Activated T-helper 1 cell treated with anti-CD3 and anti-CD28 coated beads, Interleukin-12 subunit alpha, Interleukin-12 subunit beta, Interleukin-2, Interleukin-4 antibody, amounts not matched to agents 30 ng/mL and 10 ng/mL and 1 ng/mL, durations not matched to agents 14 hours and 24 hours and 36 hours (primary cell): ENCODE measurements at places on chromosomes 6 and 20. TPM values are rescaled to one million over a fixed set of nuclear protein-coding genes. Genes with fewer than 3 reads are reported as not detected.

DNA sequence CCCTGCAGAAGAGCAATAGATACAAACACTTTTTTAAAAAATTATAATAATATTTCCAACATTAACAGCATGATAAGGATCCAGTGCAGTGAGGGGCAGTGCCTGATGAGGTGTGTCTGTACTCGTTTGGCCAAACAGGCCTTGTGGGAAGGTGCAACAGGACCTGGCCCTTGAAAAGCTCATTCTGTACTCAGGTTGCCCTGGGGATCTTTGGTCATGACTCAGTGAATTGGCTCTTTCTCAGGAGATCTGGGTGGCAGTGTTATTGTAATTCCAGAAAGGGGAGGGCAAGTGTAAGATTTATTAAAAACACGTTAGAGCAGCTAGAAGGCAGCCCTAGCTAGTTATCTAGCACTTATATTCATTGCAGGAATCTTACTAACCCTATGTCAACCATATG, 2.9 kb upstream of the SPINT3 start:
- H3K27ac ChIP-seq, result no peak overlapping the region
- H3K4me1 ChIP-seq, result no peaks in the 10 kb centered on the region
- no peaks in the 10 kb centered on the region for H3K36me3 ChIP-seq
- DNase-seq, result no peak
- peaks cover 19% of the 10 kb centered on the region for H3K27me3 ChIP-seq

DNA sequence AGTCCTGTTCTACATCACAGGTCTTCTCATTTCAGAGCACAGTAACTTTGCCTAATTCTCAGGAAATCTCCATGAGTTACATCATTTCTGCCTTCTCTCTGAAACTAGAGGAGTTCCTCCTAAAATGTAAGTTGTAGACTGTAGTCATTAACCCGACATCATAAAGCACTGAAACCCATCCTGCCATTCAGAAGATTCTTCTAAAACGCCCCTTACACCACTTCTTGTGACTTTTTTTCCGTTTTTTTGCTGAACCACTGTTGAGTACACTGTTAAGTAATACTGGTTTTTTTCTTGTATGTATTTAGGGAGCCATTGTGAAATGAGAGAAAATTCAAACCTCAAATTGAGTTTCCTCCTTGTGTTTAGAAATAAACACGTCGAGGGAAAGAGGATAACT, 117.3 kb downstream of the MAP3K4 start:
- peaks cover 54% of the 10 kb centered on the region for H3K36me3 ChIP-seq
- H3K27ac ChIP-seq, result no peak overlapping the region
- no peak for DNase-seq
- H3K27me3 ChIP-seq, result no peaks in the 10 kb centered on the region
- H3K4me1 ChIP-seq, result peaks cover 33% of the 10 kb centered on the region
- H3K4me3 ChIP-seq, result no peak overlapping the region

- no peak overlapping the region for H3K27ac ChIP-seq
- H3K27me3 ChIP-seq, result no peaks in the 10 kb centered on the region
- H3K36me3 ChIP-seq, result no peaks in the 10 kb centered on the region
- H3K4me1 ChIP-seq, result no peaks in the 10 kb centered on the region
These were observed 391.5 kb upstream of the MANEA start for GRCh38 chr6:95185874-95186273.

DNA sequence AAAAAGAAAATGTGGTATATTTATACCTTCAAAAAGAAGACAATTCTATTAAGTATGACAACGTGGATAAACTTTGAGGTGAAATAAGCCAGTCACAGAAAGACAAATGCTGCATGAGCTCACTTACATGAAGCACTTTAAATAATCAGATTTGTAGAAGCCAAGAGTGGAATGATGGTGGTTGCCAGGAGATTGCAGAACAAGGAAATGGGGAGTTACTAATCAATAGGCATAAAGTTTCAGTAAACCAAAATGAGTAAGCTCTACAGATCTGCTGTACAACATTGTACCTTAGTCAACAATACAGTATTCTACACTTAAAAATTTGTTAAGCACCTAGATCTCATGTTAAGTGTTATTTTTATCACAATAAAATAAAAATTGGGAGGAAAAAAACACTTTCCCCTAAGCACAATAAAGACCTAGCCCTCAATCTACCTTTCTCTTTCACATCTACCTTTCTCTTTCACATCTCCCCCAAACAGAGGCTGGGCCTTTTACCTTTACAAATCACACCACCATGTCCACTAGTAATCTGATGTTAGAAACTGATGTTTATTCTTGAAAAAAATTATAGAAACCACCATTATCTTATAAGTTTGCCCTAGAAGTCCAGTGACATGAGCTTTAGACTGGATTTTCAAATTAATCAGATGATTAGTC, 73.9 kb downstream of the PKIB start:
- no peaks in the 10 kb centered on the region for H3K36me3 ChIP-seq
- no peak overlapping the region for H3K4me3 ChIP-seq
- no peak overlapping the region for H3K27ac ChIP-seq
- no peaks in the 10 kb centered on the region for H3K4me1 ChIP-seq

GRCh38 chr6:64383277-64383676, 747.7 kb downstream of the PHF3 start:
- no peaks in the 10 kb centered on the region for H3K27me3 ChIP-seq
- no peak overlapping the region for H3K4me3 ChIP-seq
- no peaks in the 10 kb centered on the region for H3K36me3 ChIP-seq
- no peaks in the 10 kb centered on the region for H3K4me1 ChIP-seq

DNA sequence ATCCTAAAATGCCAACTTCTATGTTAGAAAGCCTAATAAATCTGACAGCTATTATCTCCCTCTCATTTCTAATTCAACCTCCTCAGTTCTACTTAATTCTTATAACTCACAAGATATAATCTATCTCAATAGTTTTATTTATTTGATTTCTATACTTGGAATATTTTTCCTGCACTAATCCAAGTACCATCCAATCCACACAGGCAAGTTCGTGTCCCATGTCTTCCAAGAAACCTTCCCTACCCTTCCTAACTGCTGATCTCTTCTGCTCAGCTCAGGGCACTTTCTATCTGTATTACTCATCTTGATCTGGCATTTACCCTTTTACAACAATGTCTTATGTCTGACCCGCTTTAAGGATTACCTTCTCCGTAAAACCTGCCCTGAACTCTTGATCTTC, 18.2 kb downstream of the NCOA5 start:
- H3K4me3 ChIP-seq, result no peak overlapping the region
- no peak overlapping the region for H3K27ac ChIP-seq
- no peak for DNase-seq
- H3K27me3 ChIP-seq, result no peaks in the 10 kb centered on the region
- peaks cover 27% of the 10 kb centered on the region for H3K36me3 ChIP-seq

DNA sequence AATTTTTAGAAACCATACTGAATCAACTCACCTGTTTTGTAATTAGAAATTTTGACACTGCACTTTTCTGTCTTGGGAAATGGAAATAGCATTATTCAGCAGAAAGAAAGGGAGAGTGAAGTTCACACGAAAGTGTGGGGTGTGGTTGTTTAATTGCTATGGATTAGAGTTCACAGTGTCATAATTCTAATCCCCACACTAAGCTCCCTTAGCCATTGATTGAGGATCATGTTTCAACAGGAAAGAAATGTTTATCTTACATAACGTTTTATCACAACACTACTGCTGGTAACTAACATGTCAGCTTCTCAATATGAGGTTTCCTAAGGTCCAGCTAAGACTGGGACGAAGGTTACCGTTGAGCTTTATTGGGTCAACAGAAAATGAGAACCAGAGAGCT, 31.4 kb upstream of the GSTA5 start:
- peaks cover 7% of the 10 kb centered on the region for H3K4me1 ChIP-seq
- H3K27ac ChIP-seq, result no peak overlapping the region
- peaks cover 9% of the 10 kb centered on the region for H3K27me3 ChIP-seq
- H3K36me3 ChIP-seq, result no peaks in the 10 kb centered on the region
- no peak for DNase-seq

- H3K4me1 ChIP-seq, result no peaks in the 10 kb centered on the region
- H3K27ac ChIP-seq, result no peak overlapping the region
- H3K27me3 ChIP-seq, result peaks cover 27% of the 10 kb centered on the region
- no peak for DNase-seq
- no peak overlapping the region for H3K4me3 ChIP-seq
These were observed 7.6 kb upstream of the UST start for GRCh38 chr6:148738946-148739821.

DNA sequence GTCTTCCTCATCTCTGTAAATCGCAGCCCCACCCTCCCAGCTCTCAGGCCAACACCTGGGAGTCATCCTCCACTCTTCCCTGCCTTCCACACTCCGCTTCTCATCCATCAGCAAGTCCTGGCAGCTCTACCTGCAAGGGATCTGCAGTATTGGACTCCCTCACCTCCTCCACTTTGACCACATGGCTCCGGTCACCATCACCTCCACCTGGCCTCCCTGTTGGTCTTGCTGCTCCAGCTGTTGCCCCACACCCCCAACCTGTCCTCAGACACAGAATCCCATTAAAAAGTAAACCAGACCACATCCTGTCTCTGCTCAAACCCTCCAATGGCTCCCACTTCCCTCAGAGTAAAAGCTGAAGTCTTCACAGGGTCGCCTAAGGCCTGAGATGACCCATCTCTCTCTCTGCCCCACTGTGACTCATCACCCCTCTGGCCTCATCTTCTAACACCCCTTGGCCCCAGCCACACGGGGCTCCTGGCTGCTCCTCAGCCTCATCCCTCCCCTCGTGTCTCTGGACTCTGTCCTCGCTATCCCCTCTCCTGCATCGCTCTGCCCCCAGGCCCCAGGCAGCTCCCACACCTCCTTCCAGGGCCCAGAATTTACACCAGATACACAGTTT, 185.1 kb upstream of the SULF2 start:
- H3K4me3 ChIP-seq, result no peak overlapping the region

- no peaks in the 10 kb centered on the region for H3K36me3 ChIP-seq
- no peak overlapping the region for H3K4me3 ChIP-seq
- H3K4me1 ChIP-seq, result peaks cover 18% of the 10 kb centered on the region
- no peak for DNase-seq
- peaks cover 2% of the 10 kb centered on the region for H3K27me3 ChIP-seq
These were observed 121.6 kb downstream of the ARMC2 start for GRCh38 chr6:108969776-108970175.

GRCh38 chr6:142613981-142614380, 312.2 kb downstream of the ADGRG6 start:
- H3K36me3 ChIP-seq, result peaks cover 1% of the 10 kb centered on the region
- H3K4me3 ChIP-seq, result no peak overlapping the region
- H3K4me1 ChIP-seq, result no peaks in the 10 kb centered on the region
- H3K27ac ChIP-seq, result no peak overlapping the region
- DNase-seq, result no peak

- no peak overlapping the region for H3K27ac ChIP-seq
- H3K4me1 ChIP-seq, result peaks cover 40% of the 10 kb centered on the region
- H3K4me3 ChIP-seq, result no peak overlapping the region
- H3K36me3 ChIP-seq, result no peaks in the 10 kb centered on the region
- H3K27me3 ChIP-seq, result peaks cover 5% of the 10 kb centered on the region
These were observed 78.0 kb upstream of the SIRPG start for GRCh38 chr20:1735417-1736089.

GRCh38 chr6:134421501-134421900, 103.6 kb upstream of the SGK1 start:
- H3K36me3 ChIP-seq, result peaks cover 9% of the 10 kb centered on the region
- no peak for DNase-seq
- H3K27ac ChIP-seq, result no peak overlapping the region
- peaks cover 38% of the 10 kb centered on the region for H3K4me1 ChIP-seq

- H3K36me3 ChIP-seq, result no peaks in the 10 kb centered on the region
- no peak overlapping the region for H3K4me3 ChIP-seq
- no peak overlapping the region for H3K27ac ChIP-seq
- DNase-seq, result no peak
- H3K4me1 ChIP-seq, result no peaks in the 10 kb centered on the region
These were observed 26.6 kb downstream of the RIN2 start for GRCh38 chr20:19784511-19785172.

- H3K4me3 ChIP-seq, result no peak overlapping the region
- no peaks in the 10 kb centered on the region for H3K4me1 ChIP-seq
- H3K36me3 ChIP-seq, result no peaks in the 10 kb centered on the region
- H3K27me3 ChIP-seq, result no peaks in the 10 kb centered on the region
- DNase-seq, result no peak
- H3K27ac ChIP-seq, result no peak overlapping the region
These were observed 955.2 kb upstream of the EYS start for GRCh38 chr6:66662196-66662595.

DNA sequence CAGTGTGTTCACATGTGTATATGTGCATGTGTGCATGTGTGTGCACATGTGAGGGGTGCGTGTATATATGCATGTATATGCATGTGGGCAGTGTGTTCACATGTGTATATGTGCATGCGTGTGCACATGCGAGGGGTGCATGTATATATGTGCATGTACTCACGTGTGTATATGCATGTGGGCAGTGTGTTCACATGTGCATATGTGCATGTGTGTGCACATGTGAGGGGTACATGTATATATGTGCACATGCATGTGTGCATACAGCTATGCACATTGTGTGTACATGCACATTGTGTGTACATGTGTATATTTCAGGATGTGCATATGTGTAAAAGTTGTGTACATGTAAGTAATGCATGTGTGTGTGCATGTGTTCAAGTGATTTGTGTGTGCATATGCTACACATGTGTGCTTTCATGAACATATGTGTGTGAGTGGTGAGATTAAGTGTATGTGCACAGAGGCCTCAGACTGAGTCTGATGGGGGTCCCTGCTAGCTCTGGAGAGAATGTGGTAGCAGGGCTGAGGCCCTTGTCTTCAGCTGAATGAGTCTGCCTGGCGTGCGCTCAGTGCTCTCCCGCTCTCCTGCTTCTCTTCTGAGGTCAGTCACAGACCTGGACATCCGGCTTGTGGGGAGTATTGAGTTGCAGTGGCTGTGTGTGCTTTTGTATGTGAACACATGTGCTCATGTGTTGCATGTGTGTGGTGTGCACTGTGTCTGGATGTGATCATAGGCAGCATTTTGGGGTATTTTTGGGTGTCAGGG, 19.9 kb upstream of the MYT1 start:
- no peak overlapping the region for H3K4me3 ChIP-seq
- no peaks in the 10 kb centered on the region for H3K27me3 ChIP-seq
- no peaks in the 10 kb centered on the region for H3K36me3 ChIP-seq

DNA sequence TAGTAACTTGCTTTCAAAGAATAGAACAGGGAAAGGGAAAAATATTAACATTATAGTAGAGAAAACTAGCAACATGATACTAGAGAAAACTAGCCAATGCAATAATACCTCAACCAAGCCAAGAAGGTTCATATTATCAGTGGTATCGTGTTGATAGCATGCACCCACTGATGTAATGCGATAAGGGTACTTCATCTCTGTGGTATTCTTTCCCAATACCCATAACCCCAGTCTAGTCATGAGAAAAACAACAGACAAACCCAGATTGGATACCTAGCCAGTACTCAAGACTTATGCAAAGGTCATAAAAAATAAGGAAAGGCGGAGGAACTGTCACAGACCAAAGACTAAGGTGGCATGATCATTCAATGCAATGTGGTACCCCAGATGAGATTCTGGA, 21.0 kb downstream of the BLOC1S5 start:
- no peak overlapping the region for H3K4me3 ChIP-seq
- H3K4me1 ChIP-seq, result peaks cover 10% of the 10 kb centered on the region
- H3K27ac ChIP-seq, result no peak overlapping the region

- H3K27me3 ChIP-seq, result peaks cover 5% of the 10 kb centered on the region
- H3K36me3 ChIP-seq, result no peaks in the 10 kb centered on the region
- no peak overlapping the region for H3K27ac ChIP-seq
- H3K4me3 ChIP-seq, result no peak overlapping the region
- H3K4me1 ChIP-seq, result peaks cover 9% of the 10 kb centered on the region
These were observed 56.0 kb downstream of the BCAS1 start for GRCh38 chr20:54014293-54014926.

- peaks cover 4% of the 10 kb centered on the region for H3K36me3 ChIP-seq
- peak; percentile 13 for DNase-seq
- peaks cover 28% of the 10 kb centered on the region for H3K4me1 ChIP-seq
- peak overlapping the region; percentile 73 for H3K27ac ChIP-seq
These were observed 130.4 kb downstream of the OLIG3 start for GRCh38 chr6:137363805-137364138.

NOTCH4 gene
- 0.66 and 0.73 TPM in 2 replicates for total RNA-seq

ESR1 gene
- total RNA-seq, result 0.34 and 0.78 TPM in 2 replicates

OPRL1 gene
- 0.16 and 0.20 TPM in 2 replicates for total RNA-seq

NECAB3 gene
- total RNA-seq, result 30.7 and 31.2 TPM in 2 replicates

PLAGL1 gene
- 13.6 and 14.5 TPM in 2 replicates for total RNA-seq

GSTA2 gene
- total RNA-seq, result not detected in 2 replicates

FOXS1 gene
- total RNA-seq, result not detected in 2 replicates

OR2H1 gene
- total RNA-seq, result not detected in 2 replicates
